ENCODE measurements at places on chromosomes 12 and 14.
A peak's percentile ranks its signal among the peaks of the same experiment; 100 is the strongest.

DNA sequence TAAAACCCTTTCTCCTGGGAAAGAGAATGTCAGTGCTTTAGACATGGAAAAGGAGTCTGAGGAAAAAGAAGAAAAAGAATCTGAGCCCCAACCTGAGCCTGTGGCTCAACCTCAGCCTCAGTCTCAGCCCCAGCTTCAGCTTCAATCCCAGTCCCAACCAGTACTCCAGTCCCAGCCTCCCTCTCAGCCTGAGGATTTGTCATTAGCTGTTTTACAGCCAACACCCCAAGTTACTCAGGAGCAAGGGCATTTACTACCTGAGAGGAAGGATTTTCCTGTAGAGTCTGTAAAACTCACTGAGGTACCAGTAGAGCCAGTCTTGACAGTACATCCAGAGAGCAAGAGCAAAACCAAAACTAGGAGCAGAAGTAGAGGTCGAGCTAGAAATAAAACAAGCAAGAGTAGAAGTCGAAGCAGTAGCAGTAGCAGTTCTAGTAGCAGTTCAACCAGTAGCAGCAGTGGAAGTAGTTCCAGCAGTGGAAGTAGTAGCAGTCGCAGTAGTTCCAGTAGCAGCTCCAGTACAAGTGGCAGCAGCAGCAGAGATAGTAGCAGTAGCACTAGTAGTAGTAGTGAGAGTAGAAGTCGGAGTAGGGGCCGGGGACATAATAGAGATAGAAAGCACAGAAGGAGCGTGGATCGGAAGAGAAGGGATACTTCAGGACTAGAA, 6.1 kb downstream of the PNN start:
- DNase-seq: no peak

- DNase-seq: no peak
Observed at GRCh38 chr14:22552001-22552826, 36.8 kb downstream of the DAD1 start.

DNA sequence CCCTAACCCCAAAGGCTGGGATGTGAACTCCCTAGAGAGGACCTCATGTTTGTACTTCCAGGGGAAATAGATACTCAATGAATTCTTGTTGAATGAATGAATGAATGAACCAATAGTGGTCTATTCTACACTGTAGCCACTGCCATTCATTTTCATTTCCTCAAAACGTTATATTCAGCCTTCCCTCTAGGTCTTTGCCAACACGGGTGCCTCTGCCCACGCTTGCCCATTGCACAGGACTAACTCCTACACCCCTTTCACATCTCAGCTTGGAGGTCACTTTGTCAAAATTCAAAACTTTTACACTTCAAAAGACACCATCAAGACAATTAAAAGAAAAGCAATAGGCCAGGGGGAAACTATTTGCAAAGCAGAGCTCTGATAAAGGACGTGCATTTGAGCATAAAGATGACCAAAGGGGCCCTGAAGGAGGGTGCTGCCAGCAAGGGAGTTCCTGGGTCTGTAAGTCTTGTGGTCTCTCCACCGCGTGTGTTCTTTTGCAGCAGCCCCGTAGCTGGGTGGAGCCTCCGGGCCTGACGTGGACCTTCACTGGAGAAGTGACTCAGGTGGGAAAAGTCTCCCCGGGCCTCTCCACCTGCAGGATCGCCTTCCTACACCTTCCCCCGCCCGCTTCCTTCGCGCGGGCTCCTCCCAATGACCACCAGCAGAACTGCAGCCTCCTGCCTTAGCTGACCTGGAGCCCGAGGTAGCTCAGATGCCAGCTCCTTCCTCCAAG, 31.5 kb downstream of the TMEM63C start:
- peak; percentile 41 for DNase-seq

GRCh38 chr12:90129366-90130030, 420.9 kb upstream of the ATP2B1 start:
- no peak for DNase-seq

GRCh38 chr14:54761835-54762234, 140.8 kb downstream of the GCH1 start:
- no peak for DNase-seq

DNA sequence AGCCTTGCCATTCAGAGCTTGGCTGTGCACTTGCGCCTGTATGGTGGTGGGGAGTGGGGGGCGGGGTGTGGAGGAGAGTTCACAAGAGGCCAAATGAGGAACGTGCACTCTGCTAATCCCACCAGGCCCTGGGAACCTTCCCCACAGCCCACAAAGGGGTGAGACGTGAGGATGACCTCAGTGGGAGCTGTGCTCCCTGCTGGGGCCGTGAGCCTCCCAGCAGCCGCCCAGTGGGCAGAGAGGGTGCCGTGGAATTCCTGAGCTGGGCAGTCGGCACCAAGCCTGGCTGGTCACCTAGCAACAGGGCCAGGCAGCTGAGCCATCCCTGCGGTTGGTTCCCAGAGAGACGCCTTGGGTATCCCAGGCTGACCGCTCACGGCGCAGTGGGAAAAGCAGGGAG, 53.7 kb downstream of the CCNK start:
- no peak for DNase-seq

DNA sequence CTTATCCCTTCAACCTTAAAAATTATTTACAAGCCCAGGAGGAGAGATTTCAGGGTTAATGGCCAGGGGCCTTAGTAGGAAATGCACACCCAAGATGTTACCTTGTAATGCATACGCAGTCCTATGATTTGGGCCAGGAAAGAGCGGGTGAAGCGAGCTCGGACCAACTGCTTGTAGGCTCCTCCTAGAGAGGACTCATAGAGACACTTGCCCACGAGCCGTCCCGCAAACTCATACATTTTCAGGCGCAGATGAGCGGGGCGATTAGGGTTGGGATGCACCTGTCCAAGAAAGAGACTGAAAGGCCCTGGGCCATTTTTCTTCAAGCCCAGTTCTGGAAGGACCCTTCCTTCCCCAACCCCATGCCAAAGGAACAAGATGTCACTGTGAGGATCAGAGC, 43.0 kb downstream of the AREL1 start:
- DNase-seq: no peak

GRCh38 chr14:30419037-30419436, 139.9 kb upstream of the G2E3 start:
- DNase-seq: no peak

DNA sequence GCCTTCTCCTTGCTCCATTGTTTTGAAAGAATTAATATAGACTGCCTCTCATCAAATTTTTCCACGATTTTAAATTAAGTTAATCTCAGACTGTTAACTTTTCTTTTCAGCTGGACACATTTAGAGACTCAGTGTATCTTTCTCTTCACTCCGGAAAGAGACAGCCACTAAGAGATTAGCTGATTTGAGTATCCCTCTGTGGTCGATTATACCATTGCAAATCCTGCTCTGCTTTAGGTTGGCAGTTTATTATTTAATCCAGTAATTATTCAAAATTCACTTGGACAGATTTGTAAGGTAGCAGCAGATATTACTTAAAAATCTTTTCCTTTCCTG, 588 bp upstream of the TWF1 start:
- DNase-seq: no peak

Data from stimulated activated CD4-positive, alpha-beta T cell treated with anti-CD3 and anti-CD28 coated beads, TNF-alpha, amount 100 ng/mL, for 24 hours (primary cell).